ENCODE measurements at places on chromosomes 7 and 10. TPM values are rescaled to one million over a fixed set of nuclear protein-coding genes. Genes with fewer than 3 reads are reported as not detected.

The ICA1 gene
- 2.4 TPM for total RNA-seq

- no peak for DNase-seq
Measured at GRCh38 chr7:110522761-110523200, 568.1 kb upstream of the LRRN3 start.

- no peak for DNase-seq
Measured at GRCh38 chr7:115603416-115603815, 427.1 kb downstream of the TFEC start.

The PRF1 gene
- 32.6 TPM for total RNA-seq

- no peak for DNase-seq
Measured at GRCh38 chr10:49791100-49791499, 29.0 kb upstream of the OGDHL start.

The GPR15LG gene
- total RNA-seq = not detected

The NPFFR1 gene
- 0.02 TPM for total RNA-seq

GRCh38 chr7:12612622-12613021 is 42.1 kb downstream of the SCIN start:
- DNase-seq = no peak

GRCh38 chr7:17027143-17027788 is 145.5 kb upstream of the AGR3 start:
- no peak for DNase-seq

DNA sequence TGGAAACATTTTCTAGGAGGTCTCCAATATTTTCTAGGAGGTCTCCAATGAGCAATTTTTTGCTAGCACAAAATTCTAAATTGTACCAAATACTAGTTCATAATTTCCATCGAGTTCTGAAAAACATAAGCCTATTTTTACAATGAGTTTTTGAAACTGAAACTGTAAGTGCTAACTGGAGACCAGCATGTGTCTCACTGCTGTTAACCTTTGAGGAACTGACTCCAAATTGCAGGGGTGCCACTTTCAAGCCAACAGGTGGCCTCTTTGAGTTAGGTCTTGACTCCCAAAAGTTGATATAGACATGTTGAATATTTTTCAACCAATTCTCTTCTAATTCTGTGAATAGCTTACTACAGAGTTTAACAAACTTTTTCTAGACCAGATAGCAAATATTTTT is 58.8 kb downstream of the CAV1 start:
- peak; percentile 39 for DNase-seq

The ABCC2 gene
- total RNA-seq = 0.82 TPM

The IRF5 gene
- 21.7 TPM for total RNA-seq
